Activated naive CD4-positive, alpha-beta T cell treated with anti-CD3 and anti-CD28 coated beads, Interleukin-2, amount 50 U/mL, for 72 hours (primary cell): ENCODE measurements at places on chromosomes 3 and 15.
A peak's percentile ranks its signal among the peaks of the same experiment; 100 is the strongest.

GRCh38 chr15:99130314-99130713 is 25.4 kb downstream of the SYNM start:
- DNase-seq: no peak

DNA sequence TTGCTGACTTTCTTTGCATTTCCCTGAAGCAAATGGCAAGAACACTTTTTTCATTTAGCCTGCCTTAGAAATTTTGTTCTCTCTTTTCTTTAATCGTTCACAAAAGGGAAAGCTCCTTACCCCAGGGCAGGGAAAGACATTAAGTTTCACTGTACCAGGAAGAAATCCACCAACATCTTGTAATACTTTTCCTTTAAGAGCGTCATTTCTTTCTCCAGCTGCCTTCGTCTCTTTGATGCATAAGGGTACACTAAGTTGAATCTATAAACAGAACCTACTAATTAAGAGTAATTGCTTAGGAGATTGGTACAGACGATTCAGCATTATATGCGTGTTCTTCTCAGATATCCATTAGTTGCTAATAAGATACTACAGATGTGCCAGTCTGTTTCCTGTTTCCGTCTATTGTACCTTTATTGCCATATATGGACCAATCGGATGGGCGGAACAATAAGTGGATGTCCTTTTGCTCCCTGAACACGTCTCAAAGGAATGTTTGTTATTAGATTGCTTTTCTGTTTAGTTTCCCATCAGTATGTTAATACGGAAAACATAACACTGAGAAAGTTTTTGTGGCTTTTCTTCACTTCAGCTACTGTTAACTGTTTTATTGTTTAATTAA is 276.7 kb upstream of the RARB start:
- DNase-seq: no peak

GRCh38 chr15:85878828-85879225 is 84.1 kb upstream of the KLHL25 start:
- DNase-seq: no peak

- no peak for DNase-seq
Measured at GRCh38 chr3:53091011-53091410, 39.2 kb downstream of the RFT1 start.

GRCh38 chr3:173748105-173748504 is 350.6 kb downstream of the NLGN1 start:
- DNase-seq: no peak

GRCh38 chr3:145678401-145678800 is 482.6 kb downstream of the PLOD2 start:
- no peak for DNase-seq

GRCh38 chr15:52196891-52197290 is 5.7 kb upstream of the GNB5 start:
- DNase-seq: no peak

GRCh38 chr15:95365511-95366107 is 964.9 kb upstream of the NR2F2 start:
- DNase-seq: no peak

- DNase-seq: no peak
Measured at GRCh38 chr3:96991800-96992365, 177.5 kb downstream of the EPHA6 start.

DNA sequence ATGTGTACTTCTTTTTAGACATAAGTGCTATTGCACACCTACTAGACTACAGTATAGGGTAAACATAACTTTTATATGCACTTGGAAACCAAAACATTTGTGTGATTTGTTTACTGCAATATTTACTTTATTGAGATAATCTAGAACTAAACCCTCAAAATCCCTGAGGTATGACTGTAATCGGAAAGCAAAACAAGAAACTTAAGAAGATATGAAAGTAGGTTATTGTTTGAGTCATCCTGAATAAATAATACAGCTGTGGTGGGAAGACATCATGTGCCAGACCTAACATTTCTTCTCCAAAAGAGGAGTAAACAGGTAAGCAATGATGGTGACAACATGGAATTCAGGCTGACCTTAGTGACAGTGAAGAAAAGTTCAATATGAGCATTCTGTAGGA is 765.5 kb downstream of the OTOL1 start:
- DNase-seq: no peak

DNA sequence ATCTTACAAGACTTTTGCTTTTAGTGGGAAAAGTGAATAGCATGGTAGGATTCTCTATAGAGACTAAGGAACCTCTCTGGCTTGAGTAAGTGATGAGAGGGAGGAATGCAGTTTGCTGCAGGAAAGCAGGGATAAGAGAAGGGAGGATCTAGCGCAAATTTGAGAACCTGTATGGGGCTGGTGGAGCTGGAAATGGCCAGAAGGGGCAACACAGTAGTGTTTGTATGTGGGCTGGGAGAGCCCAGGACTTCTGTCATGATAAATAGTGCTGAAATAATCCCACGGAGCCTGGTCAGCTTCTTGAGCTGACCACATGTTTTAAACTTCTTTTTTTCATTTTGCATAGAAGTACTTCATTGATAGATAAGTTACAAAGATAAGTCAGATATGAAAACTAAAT is 11.2 kb upstream of the SHC4 start:
- DNase-seq: no peak

DNA sequence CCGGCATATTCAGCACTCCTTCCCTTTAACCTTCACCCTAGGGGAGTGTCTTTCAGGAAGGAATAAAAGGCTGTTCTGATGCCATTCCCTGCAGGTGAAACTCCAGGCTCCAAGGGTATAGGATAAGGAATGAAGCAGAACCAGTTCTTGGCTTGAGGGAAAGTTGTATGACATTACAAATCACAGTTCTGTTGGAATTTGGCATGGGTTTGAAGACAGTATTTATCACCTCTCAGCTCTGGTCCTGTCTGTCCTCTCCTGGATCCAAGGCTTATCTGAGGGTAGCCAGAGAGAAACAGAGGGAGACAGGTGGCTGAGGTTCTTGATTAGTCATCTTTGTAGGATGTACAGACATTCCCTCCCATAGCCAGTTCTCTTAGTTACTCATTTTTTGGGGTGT is 37.1 kb downstream of the RAB11A start:
- no peak for DNase-seq

DNA sequence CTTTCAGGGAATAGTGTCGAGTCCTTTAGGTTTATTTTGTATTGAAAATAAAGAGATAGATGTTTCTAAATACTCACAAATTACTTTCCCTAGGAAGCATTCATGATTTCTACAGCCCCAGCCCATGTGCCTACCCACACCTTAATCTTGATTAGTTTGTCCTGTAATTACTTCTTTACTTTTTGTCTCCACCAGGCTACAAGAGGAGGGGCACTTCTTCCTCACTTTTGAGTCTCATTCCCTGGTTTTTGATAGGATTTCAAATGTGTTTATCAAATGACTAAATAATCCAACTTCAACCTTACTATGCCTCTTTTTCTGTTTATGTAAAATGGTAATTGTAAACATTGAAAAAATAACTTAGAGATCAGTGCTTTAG is 1.8 kb downstream of the PXK start:
- DNase-seq: no peak

DNA sequence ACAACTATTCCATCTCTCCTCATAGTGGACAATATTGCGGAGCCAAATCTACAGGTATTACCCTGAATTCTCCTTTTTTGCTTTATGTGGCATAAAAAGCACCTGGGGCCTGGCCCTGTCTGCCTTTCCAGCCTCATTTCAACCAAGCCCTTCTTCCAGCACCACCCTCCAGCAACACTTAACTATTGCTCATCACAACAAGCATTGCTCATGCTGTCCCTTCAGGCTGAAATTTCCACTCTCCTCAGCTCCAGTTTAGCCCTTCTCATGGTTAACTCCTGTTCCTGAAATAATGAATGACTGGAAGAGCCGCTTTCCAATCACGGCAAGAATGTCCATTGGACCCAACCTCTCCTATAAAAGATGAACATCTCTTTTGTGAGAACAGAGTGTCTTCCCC is 107.4 kb downstream of the P2RY1 start:
- DNase-seq: no peak

- DNase-seq: peak; percentile 13
Measured at GRCh38 chr15:19987389-19988048, 554.1 kb downstream of the GOLGA6L6 start.

GRCh38 chr3:128226795-128227395 is 73.6 kb downstream of the EEFSEC start:
- peak; percentile 43 for DNase-seq

DNA sequence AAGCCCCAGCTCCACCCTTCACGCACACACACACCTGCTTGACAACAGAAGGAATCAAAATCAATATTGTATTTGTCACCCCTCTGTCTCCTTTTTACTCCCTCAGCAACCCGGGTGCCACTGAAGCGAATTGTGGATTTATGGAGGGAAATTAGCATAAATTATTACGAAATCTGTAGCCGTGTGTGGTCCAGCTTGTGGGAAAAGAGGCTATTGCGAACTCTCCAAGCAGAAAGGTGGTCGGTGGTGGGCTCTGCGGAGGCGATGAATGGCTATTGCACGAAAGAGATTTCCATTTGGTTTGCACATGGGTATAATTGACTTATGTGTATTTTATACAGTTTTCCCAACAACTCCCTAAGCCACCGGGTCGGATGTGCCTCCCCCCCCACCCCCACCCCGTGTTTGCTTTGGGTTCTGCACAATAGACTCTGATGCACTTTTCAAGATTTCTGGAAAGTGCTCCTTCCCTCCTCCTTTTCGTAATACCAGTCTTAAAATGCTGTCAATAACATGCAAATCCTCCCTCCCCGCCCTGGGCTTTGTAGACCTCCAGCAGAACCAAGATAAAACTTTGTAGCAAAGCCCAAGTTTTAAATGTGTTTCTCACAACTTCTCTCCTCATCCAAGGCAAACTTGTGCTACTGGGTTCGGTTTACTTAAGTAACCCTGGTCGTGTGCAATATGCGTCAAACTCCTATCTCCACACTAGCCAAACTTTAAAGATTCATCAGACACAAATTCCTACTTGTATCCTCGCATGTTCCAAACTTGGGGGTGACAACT is 3.1 kb upstream of the FOXB1 start:
- DNase-seq: no peak

- DNase-seq: no peak
Measured at GRCh38 chr3:114756506-114757279, 390.4 kb downstream of the ZBTB20 start.

DNA sequence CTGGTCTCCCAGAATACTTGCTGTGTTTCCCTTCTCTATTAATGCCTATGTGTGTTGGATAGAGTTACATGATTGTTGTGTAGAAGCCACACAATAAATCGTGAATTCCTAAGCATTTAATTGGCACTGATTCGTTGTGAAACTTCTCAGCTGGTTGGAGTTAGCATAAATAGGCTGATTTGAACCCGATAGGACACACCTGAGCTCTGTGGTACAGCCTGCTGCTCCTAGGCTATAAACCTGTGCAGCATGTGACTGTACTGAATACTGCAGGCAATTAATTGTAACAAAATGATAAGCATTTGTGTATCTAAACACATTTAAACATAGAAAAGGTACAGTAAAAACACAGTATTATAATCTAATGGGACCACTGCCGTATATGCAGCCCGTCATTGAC is 4.9 kb downstream of the ACAD11 start:
- DNase-seq: no peak

GRCh38 chr3:197496746-197497125 is 59.0 kb downstream of the BDH1 start:
- no peak for DNase-seq

DNA sequence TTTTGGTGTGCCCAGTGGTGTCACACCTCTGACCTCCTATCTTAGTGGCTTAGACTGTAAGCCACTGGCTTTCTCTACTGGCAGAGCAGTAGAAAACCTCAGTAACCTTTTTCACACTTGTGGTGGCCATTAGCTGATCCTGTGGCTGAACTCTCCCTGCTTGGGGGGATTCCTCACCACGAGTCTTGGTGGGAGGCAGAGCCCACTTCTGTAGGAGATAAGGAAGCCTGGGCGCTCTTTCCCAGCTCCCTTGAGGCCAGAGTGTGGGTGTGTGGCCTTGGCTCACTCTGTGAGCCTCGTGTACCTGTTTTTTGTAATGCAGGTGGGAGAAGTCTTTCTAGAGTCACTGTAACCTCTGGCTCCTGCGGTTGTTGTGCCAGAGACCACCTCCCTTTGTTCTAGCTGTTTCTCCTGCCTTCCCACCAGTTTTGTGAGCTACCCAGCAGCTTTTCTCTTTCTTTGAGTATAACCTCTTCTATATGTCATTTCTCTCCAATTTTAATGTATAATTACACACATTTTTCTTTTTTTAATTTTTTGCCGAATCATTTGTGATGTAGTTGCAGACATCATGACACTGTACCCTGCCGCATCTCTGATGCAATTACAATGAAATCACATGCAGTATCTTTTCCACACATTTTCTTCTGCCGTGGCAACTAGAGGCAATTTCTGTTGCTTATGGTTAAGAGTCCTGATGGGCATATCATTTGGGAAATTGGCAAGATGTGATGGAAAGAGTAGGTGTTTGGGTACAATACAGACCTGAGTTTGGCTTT is 13.8 kb downstream of the XCR1 start:
- DNase-seq: no peak

DNA sequence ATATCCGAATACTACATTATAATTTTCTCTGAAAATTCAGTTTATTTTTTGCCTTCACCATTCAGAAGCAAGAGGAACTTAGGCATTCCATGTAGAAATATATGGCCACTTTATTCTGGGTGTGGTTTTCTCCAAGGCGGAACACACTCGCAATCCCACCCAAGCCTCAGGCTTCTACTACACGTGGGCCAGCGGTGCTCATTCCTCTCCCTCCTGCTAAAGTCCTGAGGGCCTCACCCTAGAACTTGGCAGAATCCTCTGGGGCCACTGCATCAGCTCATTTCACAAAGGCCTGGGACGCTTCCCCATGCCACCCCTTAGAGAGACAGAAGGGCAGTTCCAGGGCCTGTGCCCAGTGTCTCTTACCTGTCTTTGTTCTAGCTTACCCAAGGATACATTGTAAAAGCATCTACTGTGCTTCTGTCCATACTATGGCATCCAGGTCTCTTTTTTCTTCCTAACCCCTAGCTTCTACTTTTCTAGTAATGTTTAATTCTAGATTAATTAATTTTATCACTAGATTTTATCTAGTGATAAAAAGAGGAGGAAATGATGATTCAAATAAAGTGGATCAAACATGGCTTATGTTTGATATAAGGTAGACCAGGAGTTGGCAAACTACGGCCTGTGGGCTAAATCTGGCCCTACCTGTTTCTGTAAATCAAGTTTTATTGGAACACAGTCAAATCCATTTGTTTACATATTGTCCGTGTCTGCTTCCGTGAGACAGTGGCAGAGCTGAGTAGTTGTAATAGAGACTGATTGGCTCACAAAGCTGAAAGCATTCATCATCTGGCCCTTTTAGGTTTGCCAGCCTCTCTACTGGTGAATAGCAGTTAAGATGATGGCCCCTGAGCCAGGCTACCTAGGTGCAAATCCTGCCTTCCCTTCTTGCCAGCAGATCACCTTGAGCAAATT is 29.8 kb downstream of the LARS2 start:
- DNase-seq: no peak

DNA sequence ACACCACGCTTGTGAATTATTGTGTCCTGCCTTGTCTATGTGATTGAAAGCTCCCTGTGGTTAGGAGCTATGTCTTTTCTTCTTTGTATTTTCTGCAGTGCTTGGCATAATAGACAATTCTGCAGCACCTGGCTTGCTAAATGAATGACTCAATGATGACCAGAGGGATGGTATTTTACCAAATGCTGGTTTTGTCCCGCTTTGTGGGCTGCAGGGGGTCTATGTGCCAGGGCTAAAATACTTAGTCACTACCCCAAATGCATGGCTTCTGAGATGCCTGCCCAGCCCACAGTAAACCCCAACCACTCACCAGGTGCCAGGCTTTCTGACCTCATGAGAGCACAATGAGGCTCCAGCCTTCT is 50.9 kb downstream of the BOC start:
- no peak for DNase-seq
